AG08395 (cell line): ENCODE measurements at places on chromosomes 6 and 20.

DNA sequence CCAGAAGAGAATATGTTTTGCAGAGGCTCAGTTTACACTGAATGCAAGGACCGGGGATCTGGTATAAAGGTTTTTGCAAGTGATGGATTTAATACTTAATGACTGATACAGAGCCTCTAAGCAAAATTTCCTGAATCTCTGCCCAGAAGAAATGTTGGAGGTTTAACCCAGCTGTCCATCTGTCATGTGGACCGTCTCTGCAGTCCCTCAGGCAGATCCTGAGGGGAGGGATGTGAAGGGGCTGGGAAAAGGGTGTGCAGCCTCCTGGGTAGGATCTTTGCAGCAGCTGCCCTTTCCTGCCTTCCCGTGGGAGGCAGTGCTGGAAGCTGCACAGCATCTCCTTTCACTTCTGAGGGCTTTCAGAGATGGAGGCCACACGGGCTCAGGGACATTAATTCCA, 207.0 kb downstream of the SLC24A3 start:
- DNase-seq = no peak

DNA sequence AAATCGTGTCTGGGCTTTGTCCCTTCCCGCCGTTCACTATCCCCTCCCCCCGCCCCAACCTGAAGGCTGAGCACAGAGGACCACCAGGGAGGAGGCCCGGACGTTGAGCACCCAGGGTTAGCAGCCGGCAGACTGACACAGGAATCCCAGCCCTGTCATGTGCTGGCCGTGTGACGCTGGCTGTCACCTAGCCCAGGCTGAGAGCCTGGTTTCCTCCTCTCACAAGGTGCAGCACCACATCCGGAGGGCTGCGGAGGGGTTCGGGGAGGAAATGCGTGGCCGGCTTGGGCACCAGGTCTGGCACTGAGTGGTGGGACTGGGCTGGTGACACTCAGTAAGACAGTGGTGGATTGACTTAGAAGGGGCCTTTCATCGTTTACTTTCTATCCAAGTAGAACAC, 4.6 kb upstream of the LSM14B start:
- no peak for DNase-seq

GRCh38 chr6:63660757-63661156, 25.2 kb downstream of the PHF3 start:
- no peak for DNase-seq

DNA sequence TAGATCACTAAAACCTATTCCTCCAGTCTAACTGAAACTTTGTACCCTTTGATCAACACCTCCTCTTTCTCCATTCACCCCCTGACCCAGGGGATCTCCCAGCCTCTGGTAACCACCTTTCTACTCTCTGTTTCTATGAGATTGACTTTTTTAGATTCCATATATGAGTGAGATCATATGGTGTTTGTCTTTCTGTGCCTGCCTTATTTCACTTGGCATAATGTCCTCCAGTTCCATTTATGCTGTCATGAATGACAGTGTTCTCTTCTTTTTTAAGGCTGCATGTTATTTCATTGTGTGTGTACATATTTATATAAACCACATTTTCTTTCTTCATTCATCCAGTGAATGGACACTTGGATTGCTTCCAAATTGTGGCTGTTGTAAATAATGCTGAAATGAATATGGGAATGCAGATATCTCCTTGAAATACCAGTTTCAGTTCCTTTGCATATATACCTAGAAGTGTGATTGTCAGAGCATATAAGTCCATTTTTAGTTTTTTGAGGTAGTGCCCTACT, 57.7 kb downstream of the DHX35 start:
- DNase-seq = no peak

DNA sequence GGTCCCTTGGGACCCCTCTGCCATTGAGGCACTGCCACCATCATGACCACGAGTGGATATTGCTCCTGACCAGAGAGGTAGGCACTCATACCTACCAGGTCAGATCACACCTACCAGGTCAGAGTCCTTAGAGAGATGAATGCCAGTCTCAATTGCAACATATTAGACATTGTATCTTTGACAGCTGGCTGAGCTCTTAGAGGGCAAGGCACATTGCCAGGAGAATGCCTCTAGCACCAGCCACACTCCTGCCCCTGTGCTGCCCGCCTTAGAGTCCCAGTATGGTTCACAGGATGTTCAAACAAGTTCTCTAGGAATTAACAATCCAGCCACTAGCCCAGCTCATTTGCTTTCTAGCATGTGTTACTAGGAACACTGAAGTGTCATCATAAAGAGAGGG, 65.9 kb downstream of the TMEM244 start:
- no peak for DNase-seq

DNA sequence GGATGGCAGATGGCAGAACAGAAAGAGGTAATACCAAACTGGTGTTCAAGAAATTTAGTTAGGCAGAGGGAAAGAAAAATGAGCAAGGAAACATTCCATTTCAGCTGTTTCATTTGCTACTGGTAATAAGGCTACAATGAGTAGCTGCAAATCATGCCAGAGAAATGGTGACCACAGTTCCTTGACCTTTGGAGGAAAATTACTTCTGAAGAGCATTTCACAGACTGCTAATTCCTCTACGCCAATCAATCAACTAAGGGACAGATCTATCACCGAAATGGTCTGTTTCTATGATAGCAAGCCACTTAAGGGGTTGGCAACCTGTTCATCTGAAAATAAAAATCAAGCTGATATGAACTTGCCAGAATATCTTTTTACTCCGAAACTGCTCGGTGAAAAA, 119.5 kb downstream of the PTPRK start:
- DNase-seq = no peak

- DNase-seq = no peak
These were observed 7.8 kb downstream of the PANK2 start for GRCh38 chr20:3896853-3897583.

- no peak for DNase-seq
These were observed 84.7 kb upstream of the SCP2D1 start for GRCh38 chr20:18728870-18729224.

DNA sequence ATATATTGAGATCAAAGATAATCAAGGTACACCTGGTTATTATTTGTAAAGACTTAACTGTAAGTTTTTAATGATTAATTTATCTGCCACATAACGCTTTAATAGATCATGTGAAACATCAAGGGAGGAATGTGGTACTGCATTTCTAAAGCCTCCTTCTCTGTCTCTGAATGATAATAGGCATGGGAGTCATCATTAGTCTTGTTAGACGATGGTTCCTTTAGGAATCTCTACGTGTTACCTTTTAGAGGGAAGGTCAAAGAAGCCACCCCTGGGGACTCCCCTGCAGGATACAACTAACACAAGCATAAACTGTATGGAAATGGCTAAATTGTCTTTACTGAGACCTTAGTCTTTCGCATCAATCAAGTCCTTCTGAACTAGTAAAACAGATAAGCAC, 173.6 kb upstream of the MCHR2 start:
- no peak for DNase-seq

GRCh38 chr6:13331516-13332348, 3.4 kb upstream of the TBC1D7 start:
- DNase-seq = no peak

- DNase-seq = no peak
These were observed 216.6 kb upstream of the UFL1 start for GRCh38 chr6:96304997-96305396.

- DNase-seq = no peak
These were observed 33.8 kb upstream of the SULF2 start for GRCh38 chr20:47818996-47819609.

DNA sequence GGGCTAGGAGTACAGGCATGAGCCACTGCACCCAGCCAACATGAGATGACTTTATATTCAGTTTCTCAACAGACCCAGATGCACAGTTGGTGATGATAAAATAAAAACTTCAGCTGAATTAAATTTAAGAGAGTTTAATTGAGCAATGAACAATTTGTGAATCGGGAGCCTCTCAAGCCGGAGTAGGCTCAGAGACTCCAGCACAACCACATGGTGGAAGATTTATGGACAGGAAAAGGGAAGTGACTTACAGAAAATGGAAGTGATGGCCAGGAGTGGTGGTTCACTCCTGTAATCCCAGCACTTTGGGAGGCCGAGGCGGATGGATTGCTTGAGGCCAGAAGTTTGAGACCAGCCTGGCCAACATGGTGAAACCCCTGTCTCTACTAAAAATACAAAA, 10.4 kb upstream of the BCAS4 start:
- no peak for DNase-seq

- DNase-seq = peak; percentile 50
These were observed 753.3 kb upstream of the MARCKS start for GRCh38 chr6:113103634-113104361.

DNA sequence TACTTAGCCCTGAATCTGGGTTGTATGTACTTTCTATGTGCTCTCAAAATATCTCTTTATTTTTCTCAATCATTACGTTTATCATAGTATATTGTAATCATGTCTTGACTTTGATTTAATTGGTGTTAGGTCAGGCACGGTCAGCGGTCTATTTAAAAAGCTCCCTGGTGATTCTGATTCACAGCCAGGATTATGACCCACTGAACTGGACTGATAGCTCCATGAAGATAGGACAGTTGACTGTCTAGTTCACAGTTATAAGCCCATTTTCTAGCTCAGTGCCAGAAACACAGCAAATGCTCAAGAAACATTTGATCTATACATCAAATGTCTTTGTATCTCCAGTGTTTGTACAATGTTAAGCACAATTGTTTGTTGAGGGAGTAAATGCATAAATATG, 111.5 kb upstream of the CCN2 start:
- no peak for DNase-seq

DNA sequence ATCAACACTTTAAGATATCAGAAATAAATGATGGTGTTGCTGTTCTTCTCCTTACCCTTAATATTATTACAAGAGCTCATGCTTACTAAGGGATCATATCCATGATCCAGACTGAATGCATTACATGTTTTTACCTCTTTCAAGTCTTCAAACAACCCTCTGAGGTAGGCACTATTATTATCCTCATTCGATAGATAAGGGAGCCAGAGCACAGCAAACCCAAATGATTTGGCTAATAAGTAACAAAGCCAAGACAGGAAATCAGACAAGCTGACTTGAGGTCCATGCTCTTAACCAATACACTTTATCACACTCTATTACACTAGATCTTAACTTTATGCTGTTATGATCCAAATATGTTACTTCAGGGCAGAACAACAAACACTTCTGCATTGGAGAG, 145.9 kb downstream of the RALGAPA2 start:
- DNase-seq = no peak

- no peak for DNase-seq
These were observed 67.9 kb upstream of the CDH4 start for GRCh38 chr20:61184194-61184593.

DNA sequence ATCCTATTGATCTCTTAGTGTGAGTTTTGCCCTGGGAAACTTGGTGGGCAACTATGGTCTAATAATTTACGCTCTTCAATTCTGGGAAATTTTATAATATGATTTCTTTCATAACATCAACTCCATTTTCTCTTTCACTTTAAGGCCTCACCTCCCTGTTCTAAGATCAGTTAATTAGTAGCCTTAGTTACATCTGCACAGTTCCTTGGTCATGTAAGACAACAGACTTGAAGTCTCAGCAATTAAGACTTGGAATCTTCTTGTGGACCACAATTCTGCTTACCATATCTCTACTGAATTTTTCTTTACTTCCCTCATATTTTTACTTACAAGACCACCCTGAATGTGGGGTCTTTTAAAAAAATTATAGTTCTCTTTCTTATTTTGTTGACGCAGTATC, 8.7 kb downstream of the ENPP3 start:
- DNase-seq = no peak

DNA sequence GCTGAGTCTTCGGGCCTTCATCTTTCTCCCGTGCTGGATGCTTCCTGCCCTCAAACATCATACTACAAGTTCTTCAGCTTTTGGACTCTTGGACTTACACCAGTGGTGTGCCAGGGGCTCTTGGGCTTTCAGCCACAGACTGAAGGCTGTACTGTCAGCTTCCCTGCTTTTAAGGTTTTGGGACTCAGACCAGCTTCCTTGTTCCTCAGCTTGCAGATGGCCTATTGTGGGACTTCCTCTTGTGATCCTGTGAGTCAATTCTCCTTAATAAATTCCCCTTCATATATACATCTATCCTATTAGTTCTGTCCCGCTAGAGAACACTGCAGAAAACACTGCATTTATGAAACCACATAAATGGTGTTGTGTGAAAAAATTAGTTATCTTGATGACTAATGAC, 13.9 kb upstream of the BCLAF1 start:
- no peak for DNase-seq

DNA sequence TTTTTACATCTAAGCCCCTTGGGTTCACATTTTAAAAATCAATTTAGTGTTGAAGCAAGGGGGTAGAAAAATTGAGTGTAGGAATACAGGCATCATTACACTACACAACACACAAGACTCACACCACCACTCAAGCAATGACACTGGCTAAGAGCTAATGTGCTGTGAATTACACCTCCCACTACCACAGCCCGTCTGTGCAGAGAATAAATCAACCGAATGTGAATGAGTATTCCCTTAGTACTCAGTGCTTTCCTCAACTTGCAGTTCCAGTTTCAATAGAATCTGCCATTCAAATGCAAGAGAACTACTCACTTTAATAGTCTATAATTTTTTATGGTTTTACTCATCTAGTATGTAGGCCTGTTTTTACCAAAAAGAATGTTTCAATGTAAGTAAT, 114.4 kb downstream of the PDSS2 start:
- DNase-seq = no peak

DNA sequence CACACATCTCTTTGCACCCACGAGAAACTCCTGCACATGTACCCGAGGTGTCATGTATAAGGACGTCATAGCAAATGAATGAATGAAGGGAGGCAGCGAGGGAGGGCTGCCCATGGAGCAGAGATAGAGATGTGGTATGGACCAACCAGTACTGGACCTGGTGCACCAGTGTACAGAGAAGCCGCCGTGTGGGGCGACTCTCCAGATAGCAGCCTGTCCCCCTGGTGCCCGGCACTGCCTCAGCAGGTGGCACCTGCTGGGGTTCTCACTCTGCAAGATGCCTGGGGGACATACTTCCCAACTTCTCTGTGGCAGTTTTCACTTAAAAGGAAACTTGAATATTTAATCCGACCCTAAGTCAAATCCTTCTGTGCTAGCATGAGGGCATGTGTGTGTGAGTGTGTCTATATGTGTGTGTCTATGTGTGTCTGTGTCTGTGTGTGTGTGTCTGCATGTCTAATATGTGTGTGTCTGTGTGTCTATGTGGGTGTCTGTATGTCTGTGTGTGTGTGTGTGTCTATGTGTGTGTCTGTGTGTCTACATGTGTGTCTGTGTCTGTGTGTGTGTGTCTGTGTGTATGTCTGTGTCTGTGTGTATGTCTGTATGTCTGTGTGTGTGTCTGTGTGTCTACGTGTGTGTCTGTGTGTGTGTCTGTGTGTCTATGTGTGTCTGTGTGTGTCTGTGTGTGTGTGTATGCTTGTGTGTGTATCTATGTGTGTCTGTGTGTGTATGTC, 132.0 kb downstream of the RNASET2 start:
- no peak for DNase-seq
